Panc1 (cell line): ENCODE measurements at places on chromosomes 6 and 20. TPM values are rescaled to one million over a fixed set of nuclear protein-coding genes. Genes with fewer than 3 reads are reported as not detected.

The SALL4 gene
- 1.6 TPM for total RNA-seq

DNA sequence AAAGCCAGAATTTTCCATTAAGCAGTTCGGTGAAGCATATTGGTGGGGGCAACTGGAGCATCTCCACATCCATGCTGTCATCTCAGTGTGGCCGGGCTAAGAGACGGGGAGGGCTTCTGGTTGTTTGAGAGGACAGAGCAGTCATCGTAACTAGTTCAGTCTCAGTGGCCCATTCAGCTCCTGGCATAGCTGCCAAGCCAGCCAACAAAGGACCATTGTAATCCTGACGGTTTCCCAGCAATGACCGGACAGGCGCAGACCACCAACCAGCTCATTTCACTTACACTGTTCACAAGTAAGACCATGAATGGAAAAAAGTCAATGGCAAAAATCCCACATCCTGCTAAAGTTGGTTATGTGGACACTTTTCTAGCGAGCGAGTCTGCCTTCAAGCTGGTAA is 14.9 kb upstream of the HDDC2 start:
- H3K36me3 ChIP-seq = no peaks in the 10 kb centered on the region
- H3K27ac ChIP-seq = no peak overlapping the region
- H3K4me3 ChIP-seq = no peak overlapping the region
- no peak for DNase-seq
- peaks cover 14% of the 10 kb centered on the region; the same call in 1 of the 2 replicates for H3K27me3 ChIP-seq
- H3K4me1 ChIP-seq = no peaks in the 10 kb centered on the region

DNA sequence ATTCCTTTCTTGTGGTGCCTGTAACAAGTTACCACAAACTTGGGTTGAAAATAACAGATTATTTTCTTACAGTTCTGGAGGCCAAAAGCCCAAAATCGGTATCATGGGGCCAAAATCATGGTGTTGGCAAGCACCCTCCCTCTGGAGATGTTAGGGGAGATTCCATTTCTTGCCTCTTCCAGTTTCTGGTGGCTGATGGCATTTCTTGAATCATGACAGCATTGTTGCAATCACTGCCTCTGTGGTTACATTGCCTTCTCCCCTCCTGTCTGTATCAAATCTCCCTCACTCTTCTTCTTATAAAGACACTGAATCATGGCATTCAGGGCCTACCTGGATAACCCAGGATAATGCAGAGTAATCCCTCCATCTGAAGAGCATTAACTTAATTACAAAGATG is 17.9 kb upstream of the TENT5A start:
- no peak overlapping the region for H3K4me3 ChIP-seq
- no peaks in the 10 kb centered on the region for H3K36me3 ChIP-seq
- no peaks in the 10 kb centered on the region for H3K4me1 ChIP-seq
- DNase-seq = no peak
- H3K27ac ChIP-seq = no peak overlapping the region

GRCh38 chr6:74066168-74066871 is 370.3 kb downstream of the CD109 start:
- no peak for DNase-seq
- no peak overlapping the region for H3K27ac ChIP-seq
- H3K27me3 ChIP-seq = 0 out of 2 replicates have a peak, but pooled peaks cover 3% of the 10 kb centered on the region
- no peaks in the 10 kb centered on the region for H3K36me3 ChIP-seq
